ENCODE measurements at places on chromosomes 11 and 22. TPM values are rescaled to one million over a fixed set of nuclear protein-coding genes. Genes with fewer than 3 reads are reported as not detected.

OR51V1 gene
- total RNA-seq: not detected

OR4A16 gene
- total RNA-seq: not detected

RASL10A gene
- total RNA-seq: 0.66 TPM

RFPL2 gene
- not detected for total RNA-seq

LRRN4CL gene
- total RNA-seq: 0.24 TPM

SLC22A8 gene
- total RNA-seq: not detected

HIPK3 gene
- total RNA-seq: 217 TPM

TCF20 gene
- 62.5 TPM for total RNA-seq

DNA sequence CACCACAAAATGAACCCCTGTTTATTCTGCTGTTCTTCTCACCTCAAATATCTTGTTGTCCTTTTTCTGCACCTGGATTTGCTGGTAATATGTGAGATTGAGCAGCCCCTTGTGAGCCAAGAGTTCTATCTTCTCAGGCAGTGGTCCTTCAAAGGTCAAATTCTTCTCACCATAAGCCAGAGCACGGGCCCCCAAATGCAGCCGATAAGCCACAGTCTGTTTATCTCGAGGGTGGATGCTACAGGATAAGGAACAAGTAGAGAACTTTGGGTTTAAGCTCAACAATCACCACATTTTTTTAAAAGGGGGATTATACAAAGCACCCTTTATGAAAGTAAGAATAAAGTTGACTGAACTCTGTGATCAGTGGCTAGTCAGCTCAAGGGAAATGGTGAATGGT is 15.8 kb downstream of the TBRG1 start:
- DNase-seq: no peak

DNA sequence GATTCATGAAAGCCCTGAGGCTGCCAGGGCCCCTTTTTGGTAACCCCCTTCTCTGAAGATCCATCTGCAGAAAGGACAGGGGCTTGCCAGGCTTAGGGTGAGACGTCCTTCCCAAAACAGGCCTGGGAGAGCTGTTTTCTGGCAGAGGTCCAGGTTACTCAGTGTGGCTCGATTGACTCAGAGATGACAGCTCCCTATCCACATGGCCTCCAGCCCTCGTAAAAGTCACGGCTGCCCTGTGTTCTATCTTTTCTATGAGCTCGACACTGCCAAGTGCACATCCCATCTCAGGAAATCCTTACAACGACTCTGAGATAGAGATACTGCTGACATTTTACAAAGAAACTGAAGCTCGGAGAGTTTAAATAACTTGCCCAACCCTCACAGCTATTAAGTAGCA is 20.4 kb downstream of the ADAMTS8 start:
- DNase-seq: peak; percentile 94

DNA sequence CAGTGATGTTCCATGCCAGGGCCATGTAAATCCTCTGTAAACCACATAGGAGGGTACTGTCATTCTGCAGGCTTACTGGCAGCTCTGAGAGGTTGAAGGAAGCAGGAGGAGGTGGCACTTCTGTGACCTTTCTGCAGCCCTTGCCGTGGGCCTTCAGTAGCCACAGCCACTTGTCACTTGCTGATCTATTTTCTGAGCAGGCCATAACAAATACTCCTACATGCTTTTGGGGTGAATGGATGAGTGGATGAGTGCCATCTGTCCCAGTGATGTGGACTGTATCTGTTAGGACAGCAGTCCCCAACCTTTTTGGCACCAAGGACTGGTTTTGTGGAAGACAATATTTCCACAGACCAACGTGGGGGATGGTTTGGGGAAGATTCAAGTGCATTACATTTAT is 10.2 kb downstream of the B3GNT6 start:
- no peak for DNase-seq

DNA sequence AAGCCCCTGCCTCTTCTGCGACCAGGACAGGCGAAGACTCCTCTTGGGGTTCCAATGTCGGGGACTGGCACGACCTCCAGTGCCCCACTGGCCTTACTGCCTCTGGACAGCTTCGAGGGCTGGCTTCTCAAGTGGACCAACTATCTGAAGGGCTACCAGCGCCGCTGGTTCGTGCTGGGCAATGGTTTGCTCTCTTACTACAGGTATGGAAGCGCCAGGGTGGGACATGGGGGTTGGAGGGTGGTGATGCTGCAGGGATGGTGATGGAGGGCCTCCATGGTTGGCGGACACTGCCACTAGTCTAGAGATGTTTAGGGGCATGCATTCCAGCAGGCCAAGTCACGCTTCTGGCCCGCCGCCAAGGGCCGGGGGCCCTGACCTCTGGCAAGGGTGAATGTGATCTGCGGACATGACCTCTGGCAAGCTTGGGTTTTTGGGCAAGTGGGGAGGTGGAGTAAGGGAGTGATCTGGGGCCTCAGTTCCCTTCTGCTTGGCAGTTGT is 727 bp downstream of the OSBP2 start:
- DNase-seq: no peak

GRCh38 chr22:29061773-29062172 is at the start of gene C22orf31:
TSS of gene C22orf31 (minus strand) at chr22:29061831. CDS start at chr22:29061792, 39 bp downstream.
- DNase-seq: no peak

DNA sequence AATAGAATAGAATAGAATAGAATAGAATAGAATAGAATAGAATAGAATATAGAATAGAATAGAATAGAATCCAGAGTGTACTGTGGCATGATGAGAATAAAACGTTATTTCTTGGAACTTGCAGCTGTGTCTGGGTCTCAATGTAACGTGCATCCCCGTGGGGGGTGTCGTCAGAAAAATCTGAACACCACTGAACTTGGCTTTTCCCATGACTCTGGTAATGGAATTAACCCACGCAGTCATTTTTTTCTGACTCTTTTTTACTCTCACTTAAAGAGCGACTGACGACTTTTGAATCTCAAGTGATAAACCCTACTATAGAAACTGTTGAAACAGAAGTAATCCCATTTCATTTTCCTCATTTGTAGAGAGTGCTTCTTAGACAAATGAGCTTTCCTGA is 92.4 kb upstream of the BID start:
- DNase-seq: no peak

GRCh38 chr11:71298761-71299181 is 46.4 kb upstream of the SHANK2 start:
- DNase-seq: no peak

DNA sequence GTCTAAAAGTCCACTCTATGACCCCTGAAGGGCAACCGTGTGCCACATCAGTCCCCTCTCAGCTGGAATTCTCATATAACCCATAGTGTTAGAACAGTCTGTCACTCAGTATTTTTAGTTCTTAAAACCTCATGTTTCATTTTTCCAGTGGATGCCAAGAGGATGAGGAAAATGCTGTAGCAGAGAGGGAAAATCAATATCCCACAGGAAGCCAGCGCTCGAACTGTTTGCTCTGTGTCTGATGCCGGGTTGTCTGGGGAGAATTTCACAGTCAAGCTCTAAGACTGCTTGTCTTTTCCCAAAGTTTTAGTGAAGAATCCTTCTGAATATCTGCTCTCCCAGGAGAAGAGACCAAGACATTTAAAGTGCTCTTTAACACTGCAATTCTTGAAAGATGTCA is 360.9 kb downstream of the OPCML start:
- no peak for DNase-seq

- DNase-seq: peak; percentile 15
These were observed 76.0 kb downstream of the EIF3M start for GRCh38 chr11:32659672-32660071.

- DNase-seq: no peak
These were observed 39.3 kb upstream of the ZC3H12C start for GRCh38 chr11:110053848-110054414.

GRCh38 chr11:27397624-27398399 is 34.8 kb upstream of the CCDC34 start:
- DNase-seq: no peak

GRCh38 chr22:20033045-20033706 is 12.3 kb downstream of the TANGO2 start:
- DNase-seq: no peak

- no peak for DNase-seq
These were observed 85.7 kb upstream of the PRDM11 start for GRCh38 chr11:45060707-45061106.

DNA sequence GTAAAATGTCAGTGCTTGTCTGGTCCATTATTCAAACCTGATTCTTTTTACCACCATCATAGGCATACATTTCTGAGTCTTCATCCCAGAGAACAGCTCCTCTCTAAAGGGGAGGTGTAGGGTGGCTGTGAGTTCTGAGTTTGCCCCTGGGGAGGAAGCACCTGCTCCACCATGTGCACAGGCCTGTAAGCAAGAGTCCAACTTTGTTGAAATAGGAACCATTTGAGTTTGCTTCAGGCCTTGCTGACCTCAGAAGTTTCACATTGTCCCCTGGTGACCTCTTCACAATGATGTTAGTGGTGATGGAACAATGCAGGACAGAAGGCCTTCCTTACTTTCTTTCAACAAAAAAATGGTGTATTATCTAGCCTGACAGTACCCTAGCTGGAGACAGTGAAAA is 54.6 kb upstream of the TOP3B start:
- no peak for DNase-seq

- DNase-seq: no peak
These were observed 22.5 kb downstream of the KRTAP5-5 start for GRCh38 chr11:1652026-1652425.

- DNase-seq: no peak
These were observed 58.4 kb downstream of the RTL6 start for GRCh38 chr22:44439356-44440223.

DNA sequence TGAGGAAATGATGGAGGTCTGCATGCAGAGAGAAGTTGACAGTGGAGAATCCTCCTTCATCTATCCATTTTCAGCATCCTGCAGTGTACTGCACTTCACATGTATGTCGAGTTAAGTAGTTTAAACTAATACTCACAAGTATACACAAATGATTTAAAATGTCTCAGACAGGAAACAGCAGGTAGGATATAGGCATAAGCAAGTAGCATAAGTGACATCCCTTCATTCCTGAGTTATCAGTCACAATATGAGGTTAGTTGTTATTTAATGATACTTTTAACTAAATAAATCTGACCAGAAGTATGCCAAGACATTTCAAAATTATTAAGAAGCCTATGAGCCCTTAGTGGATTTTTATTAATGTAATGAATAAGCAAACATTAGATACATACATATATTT is 37.4 kb downstream of the MTMR2 start:
- DNase-seq: no peak

- no peak for DNase-seq
These were observed 28.9 kb downstream of the RAB39A start for GRCh38 chr11:107957109-107957588.

DNA sequence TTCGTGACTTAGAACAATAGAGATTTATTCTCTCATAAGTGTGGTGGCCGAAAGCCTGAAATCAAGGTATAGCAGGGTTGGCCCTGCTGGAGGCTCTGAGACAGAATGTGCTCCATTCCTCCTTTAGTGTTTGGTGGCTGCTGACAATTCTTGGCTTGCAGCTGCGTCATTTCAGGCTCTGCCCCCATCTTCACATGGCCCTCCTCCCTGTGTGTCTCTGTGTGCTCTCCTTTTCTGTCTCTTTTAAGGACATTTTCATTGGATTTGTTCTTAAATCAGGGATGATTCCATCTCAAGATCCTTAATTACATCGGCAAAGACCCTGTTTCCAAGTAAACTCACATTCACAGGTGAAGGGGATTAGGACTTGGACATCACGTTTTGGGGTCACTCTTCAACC is 10.2 kb upstream of the APOL6 start:
- DNase-seq: no peak
